ENCODE measurements at places on chromosomes 16 and 17.

- no peak for DNase-seq
Observed at GRCh38 chr17:57550668-57551315, 194.3 kb downstream of the CCDC182 start.

DNA sequence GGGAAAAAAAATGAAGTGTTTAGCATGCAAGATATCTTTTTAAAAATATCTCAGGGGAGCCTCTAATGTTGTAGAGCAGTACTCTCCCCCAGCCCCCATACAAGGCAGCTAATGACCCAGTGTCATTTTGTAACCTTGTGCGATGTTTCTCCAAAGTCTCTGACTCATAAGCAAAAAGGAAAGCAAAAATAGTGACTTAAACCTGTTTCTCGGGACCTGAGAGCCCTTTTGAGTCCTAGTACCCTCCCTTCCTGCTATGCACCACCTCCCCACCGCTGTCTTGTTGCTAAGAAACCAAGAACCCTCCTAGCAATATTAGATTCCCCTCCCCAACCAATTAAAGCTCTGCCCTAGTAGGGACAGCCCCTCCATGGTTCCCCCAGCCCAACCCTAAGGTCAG, 2.8 kb downstream of the MYCBPAP start:
- DNase-seq = no peak

DNA sequence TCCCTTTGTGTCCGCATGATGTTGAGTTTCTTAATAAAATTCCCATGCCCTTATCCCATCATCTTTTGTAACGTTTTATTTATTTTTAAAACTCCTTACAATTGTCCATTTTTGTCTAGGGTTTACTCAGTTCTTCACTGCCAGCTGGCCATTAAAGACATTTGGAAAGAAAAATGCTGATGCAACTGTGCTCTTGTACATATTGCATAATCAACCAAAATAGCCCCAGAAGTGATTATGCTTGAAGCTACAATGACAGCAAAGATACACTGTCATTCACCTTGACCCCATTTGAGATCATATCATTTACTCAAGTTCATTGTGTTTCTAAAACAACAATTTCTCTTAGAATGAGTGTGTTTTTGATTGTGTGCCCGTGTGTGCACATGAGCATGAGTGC, 1074.6 kb upstream of the RBFOX1 start:
- no peak for DNase-seq

- DNase-seq = no peak
Observed at GRCh38 chr17:27778183-27778582, 22.1 kb downstream of the NOS2 start.

DNA sequence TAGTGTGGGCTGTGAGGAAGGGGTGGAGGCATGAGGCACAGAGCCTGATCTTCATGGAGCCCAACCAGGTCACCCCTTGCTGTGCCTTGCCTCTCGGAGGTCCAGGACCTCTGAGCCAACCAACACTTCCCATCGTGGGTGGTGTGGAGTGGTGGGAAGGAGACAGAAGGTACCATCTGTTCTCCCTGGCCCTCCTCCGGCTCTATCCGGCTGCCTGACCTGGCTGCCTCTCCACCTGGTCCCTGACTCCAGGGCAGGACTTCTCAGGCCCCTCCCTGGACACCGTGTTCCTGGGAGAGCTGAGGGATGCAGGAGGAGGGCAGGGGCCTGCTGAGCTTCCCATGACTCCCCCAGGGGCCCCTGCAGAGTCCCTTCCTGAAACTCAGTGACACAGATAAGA, 3.9 kb downstream of the PDK2 start:
- DNase-seq = no peak

DNA sequence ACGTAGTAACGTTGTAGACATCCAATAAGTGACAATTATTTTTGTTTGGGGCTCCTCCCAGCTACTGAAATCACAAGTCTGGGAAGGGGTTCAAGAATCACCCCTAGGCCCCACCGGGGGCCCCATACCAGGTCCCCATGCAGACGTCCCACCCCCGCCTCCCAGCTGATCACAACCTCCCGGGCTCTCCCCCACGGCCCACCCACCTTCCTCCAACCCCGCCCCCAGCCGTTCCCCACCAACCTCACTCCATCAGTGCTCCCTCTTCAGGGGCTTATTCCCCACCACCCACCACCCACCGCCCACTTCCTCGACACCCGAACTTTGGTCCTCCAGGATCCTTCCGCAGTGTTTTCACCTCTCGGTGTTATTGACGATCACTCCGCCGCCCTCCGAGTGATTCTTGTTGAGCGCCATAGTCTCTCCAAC, 240 bp downstream of the WBP2 start:
- DNase-seq = no peak

- DNase-seq = no peak
Observed at GRCh38 chr17:58305626-58306025, 23.0 kb downstream of the TSPOAP1 start.

GRCh38 chr17:13587487-13588338, 14.0 kb downstream of the HS3ST3A1 start:
- no peak for DNase-seq

DNA sequence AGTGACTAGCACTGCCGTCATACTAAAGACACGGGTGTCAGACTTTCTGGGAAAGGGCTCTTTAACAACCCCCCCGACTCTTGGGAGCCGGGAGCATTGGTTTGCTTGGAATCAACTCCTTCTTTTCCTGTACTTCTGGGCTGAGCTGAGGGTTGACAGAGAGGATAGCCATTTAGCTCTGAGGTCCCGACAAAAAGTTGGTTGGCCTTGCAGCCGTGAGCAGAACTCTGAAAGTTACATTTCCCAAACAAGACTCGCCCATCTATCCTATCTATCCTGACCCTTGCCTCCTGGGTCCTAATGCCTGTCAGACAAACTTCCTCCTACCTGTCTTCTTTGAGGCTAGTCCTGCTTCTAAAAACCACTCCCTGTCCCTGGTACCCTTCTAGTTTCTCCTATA, 460.8 kb upstream of the TOM1L1 start:
- no peak for DNase-seq

DNA sequence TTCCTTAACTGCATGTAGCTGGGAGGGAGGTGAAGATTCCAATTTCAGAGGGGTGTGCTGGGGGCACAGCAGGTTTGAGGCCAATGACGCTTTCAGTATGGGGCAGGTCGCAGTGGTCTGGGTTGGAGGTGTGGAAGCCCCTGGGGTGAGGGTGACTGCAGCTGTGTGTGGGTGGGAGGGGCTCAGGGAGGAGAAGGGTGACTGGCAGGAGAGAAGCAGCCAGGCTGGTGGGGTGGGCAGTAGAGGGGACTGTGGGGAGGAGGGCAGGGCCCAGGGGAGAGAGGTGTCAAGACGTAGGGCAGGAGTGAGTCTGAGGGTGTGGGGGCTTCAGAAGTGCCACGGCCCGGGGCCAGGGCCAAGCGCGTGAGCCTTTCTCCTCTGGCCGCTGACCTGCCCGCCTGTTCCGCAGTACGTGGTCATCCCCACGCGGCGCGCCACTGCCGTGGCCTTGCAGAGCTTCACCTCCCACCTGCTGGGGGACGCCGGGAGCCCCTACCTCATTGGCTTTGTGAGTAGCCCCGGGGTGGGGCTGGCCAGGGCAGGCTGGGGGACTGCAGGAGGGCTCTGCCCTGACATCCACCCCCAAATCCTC, 19.4 kb downstream of the MYBBP1A start:
- DNase-seq = no peak

DNA sequence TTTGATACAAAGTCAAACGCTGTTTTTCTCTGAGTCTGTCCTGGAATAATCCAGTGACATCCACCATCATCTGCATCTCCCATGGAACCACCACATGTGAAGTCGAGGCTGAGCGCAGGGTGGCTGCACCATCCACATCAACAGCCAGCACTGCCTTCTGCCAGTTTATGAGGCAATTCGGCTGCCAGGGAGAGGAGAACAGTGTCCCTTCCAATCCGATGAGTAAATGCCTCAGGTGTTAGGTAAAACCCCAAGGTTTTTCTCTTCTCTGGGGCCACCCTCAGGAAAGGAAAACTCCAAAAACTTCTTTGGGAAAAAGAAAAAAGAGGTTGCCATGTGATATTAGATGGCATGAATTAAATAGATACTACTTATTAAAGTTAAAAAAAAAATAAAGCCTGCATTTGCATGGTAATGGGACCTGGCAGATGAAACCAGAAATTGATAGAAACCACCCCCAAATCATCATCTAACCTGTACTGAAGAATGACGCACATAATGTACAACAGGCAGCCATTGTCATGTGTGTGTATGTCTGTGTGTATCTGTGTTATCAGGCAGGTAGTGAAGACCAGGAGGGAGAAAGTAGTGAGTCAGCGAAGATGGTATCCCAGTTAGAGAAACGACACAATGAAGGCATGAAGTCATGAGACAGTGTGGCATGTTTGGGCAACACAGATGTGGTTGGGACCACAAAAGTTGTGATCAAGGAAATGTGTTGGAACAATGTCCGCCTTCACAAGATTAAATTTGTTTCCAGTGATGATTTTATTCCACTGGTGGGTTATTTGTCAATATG, 478.7 kb downstream of the CDH13 start:
- no peak for DNase-seq

DNA sequence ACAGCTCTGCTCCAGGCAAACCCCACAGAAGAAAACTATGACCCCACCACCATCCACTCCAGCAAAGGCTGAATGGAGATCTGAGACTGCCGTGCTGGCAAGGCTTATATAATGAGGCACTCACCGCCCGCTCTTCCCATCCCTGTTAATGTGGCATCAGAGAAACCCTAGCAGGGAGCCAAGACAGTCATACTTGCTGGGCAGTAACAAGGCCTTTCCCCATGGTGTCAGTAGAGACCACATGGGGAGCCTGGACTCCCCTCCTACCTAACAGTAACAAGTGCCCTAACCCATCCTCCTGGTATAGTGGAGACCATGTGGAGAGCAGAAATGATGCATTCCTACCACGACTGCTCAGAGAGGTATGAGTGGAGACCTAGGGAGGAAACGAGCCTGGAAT, 235.2 kb downstream of the C16orf78 start:
- no peak for DNase-seq

- no peak for DNase-seq
Observed at GRCh38 chr17:82217530-82218204, 5.0 kb upstream of the CCDC57 start.

DNA sequence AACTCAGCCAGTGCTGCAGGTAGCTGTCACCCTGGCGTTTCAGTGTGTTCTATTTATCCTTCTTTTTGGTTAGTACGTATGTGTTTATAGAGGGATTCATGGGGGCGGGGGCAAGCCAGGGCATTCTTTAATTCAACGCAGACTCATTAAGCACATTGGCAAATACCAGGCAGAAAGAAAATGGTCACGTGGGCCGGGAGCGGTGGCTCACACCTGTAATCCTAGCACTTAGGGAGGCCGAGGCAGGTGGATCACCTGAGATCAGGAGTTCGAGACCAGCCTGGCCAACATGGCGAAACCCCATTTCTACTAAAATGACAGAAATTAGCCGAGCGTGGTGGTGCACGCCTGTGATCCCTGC, 69.1 kb downstream of the HAPSTR1 start:
- DNase-seq = no peak

DNA sequence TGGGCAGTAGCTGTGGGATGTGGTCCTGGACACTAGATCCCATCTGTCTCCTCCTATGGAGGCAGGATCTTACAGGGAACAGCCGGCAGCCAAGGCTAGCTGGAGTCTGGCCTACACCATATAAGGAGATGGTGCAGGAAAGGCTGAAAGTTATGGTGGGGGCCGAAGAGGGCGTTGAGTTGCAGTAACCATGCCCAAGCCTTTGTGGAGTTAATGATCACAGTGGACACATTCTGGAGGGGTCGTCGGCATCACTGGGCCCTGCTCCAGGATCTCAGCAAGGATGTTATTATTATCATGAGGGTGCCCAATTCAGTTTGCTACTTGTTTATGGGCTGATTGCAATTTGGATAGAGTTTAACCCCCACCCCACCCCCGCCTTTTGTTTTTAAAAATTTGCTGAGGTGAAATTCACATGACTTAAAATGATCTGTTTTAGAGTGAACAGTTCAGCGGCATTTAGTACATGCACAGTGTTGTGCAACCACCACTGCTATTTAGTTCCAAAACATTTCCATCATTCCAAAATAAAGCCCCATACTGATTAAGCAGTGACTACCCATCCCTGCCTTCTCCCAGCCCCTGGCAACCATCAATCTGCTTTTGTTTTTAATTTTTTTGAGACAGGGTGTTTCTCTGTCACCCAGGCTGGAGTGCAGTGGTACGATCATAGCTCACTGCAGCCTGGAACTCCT, 184.3 kb upstream of the CACNG3 start:
- DNase-seq = no peak

DNA sequence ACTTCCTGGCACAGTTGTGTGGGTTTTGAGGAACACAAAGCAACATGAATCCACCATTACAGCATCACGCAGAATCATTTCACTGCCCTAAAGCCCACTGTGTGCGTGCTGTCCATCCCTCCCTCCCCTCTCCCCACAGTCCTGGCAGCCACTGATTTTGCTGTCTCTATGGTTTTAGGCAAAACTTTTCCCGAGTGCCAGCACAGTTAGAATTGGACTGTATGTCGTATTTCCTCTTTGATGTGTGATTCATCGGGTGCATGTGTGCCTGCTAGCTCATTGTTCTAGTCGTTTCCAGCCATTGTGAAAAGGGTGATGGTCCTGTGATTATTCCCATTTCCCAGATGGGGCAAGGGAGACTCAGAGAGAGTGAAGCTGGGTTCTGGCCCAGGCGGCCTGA, 12.7 kb downstream of the KLHL36 start:
- no peak for DNase-seq

DNA sequence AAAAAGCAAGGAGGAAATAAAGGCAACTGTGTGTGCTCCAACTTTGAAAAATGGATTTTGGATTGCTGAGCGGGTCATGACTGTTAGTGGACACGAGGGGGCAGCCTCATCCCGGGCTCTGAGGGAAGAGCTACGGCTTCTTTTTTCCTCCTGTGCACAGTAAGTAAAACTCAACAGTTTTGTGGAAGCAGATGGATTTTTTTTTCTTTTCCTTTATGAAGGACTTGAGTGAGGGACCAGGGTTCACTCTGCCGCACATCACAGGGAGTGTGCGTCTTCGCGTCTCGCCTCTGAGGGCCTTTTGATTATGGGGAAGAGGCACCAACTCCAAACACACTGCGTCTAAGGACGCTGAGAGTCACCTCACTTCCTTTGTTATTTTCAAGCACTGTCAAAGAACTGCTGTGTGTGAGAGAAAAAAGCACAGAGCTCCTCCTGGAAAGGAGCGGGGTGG, 80.3 kb upstream of the GOT2 start:
- peak; percentile 27 for DNase-seq

GRCh38 chr17:82237083-82237745, 8.4 kb downstream of the SLC16A3 start:
- DNase-seq = no peak

DNA sequence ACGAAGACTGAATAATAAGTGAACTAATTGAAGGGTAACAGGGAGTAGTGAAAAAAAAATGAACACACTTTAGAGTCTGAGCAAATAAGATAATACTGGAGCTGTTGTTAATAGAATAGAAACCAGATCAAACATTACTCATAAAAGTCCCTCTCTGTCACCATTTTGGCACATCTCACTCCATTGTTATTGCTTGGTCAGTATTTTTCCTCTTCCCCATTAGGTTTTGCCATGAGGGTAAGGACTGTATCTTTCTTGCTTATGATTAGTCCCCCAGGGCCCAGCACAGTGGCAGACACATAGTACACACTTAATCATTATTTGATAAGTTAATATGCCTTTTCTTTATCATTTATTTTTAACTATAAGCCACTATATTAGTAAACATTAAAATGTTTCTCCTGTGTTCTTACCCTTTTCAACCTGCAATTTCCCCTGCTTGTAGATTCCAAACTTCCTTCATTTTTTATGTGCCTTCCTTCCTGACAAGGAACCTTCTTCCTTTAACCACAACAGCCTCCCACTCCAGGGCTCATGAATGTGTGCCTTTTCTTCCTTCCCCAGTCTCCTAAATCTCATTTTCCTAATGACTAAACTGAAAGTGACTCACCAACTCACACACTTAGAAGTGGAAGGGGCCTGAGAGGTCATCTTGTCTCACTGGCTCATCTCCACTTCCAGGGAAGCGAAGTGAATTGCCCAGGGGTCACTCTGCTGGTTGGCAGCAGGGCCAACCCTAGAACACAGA, 88.2 kb upstream of the HAS3 start:
- no peak for DNase-seq
